ENCODE measurements at places on chromosomes 1 and 21. TPM values are rescaled to one million over a fixed set of nuclear protein-coding genes. Genes with fewer than 3 reads are reported as not detected.

Gene KRTAP10-8
- not detected for polyA plus RNA-seq

Gene RCSD1
- 19.9 TPM for polyA plus RNA-seq

Gene LCE2A
- polyA plus RNA-seq = not detected

Gene SLC16A1
- 35.8 TPM for polyA plus RNA-seq

Gene CNR2
- 0.05 TPM for polyA plus RNA-seq

Gene KTI12
- polyA plus RNA-seq = 5.7 TPM

Gene CBS
- polyA plus RNA-seq = 6.7 TPM

Gene KLHDC8A
- 0.82 TPM for polyA plus RNA-seq

Gene CEPT1
- 42.8 TPM for polyA plus RNA-seq

Gene ASCL5
- polyA plus RNA-seq = 0.17 TPM

Gene SH3BGR
- polyA plus RNA-seq = 1.5 TPM

Gene MYBPHL
- not detected for polyA plus RNA-seq

Gene RGL1
- 38.4 TPM for polyA plus RNA-seq

Gene LCE1A
- not detected for polyA plus RNA-seq

Gene OXCT2
- 0.19 TPM for polyA plus RNA-seq

Gene ZSWIM5
- polyA plus RNA-seq = 5.4 TPM

Gene L1TD1
- 6.2 TPM for polyA plus RNA-seq

Gene DCST1
- polyA plus RNA-seq = 0.34 TPM

GRCh38 chr1:40987439-40988276, 8.2 kb downstream of the CTPS1 start:
- no peak for DNase-seq

- no peak for DNase-seq
Observed at GRCh38 chr1:232571523-232571922, 58.4 kb downstream of the SIPA1L2 start.

- no peak for DNase-seq
Observed at GRCh38 chr1:44514673-44515072, 109.6 kb downstream of the RNF220 start.

DNA sequence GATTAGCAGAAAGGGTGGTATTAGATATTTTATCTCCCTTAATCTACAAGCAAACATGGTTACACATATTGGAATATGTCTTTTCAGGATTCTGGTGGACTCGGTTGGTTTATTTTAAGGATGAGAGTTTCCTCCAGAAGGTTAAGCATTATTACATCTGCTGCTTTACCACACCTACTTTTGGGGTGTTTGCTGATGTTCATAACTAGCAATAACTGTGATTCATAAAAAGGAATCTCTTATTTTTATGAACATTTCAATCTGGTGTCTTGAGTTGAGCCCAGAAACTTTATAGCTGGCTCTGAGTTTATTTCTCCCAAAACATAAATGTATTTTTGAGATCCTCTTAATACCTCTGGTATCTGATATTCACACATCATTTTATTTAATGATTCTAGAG, 82.7 kb downstream of the LRRC8D start:
- DNase-seq = no peak

GRCh38 chr1:25021591-25022215, 91.6 kb upstream of the RUNX3 start:
- no peak for DNase-seq

DNA sequence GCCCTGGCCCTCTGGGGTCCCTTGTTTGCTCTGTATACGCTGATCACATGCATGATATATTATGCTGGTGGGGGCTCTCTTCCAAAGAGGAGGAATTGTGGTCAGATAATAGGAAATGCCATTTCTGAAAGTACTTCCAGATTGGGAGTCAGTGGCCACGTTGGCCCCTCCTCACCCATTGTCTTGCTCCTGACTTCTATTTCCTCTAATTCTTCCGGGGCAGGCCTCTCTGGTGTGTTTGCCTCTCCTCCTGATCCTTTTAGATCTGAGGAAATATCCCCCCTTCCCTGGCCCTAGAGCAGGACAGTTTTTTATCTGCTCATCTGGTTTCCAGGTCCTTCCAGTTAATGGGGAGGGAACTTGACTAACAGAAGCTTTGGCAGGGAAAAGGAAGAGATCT, 2.9 kb downstream of the VANGL2 start:
- DNase-seq = no peak

DNA sequence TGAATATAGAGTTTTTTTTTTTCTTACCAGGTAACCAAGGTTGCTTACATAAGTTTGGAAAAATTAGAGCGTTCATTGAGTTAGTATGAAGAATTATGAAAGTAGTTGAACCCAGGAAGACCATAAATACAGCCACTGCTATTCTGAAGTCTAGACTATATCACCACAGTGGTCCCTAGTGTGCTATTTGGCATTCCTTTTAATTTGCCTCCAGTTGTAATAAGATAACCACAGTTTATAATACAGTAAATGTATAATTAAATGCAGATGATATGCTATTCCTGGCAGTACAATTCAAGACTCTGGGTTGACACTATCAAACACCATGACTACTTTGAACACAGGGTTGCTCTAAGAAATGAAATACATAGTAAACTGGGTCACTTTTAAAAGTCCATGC, 270.5 kb downstream of the BRINP2 start:
- no peak for DNase-seq

GRCh38 chr1:84550826-84551225, 23.4 kb downstream of the CTBS start:
- no peak for DNase-seq

DNA sequence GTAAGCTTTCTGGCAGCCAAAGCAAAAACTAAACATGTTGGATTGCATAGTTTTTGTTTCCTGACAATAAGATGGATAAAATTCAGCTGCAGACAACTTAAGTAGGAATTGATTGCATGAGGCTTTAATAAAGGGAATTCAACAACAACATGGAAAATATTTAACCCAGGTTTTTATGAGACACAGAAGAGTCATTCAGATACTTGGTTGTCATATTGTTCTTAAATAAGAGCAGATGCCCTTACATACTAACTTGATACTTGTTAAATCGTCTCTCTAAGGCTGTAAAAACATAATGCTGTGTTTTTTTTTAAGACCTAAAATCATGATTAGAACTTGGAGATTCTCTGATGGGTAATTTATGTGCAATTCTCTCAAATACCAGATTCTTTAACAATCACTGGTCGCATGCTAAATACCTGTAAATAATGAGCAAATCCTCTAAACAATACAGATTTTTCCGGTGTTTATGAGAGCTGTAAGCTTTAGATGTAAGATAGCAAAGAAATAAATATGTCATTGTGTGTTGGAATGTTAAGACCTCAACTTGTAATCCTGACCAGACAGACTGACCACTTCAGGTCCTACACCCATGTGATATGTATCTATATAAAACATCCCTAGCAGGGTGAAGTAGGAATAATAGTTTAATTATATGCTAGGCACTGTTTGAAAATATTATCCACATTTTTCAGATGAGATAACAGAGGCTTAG, 37.8 kb upstream of the CD34 start:
- DNase-seq = no peak

DNA sequence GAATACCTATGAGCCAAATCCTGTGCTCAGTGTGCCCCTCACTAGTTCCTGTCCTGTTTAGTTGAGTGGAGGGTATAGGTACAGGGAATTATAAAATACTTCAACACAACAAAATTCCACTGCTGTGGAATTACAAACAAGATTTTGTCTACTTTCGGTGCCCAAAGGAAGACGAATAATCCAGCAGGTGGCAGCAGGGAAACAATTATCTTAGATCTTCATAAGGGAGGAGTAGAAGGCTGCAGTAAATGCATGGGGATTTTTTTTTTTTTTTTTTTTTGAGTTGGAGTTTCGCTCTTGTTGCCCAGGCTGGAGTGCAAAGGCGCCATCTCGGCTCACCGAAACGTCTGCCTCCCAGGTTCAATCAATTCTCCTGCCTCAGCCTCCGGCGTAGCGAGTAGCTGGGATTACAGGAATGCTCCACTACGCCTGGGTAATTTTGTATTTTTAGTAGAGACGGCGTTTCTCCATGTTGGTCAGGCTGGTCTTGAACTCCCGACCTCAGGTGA, 2.0 kb upstream of the PIP5K1A start:
- DNase-seq = peak; percentile 60

- no peak for DNase-seq
Observed at GRCh38 chr1:7702365-7702764, 68.7 kb upstream of the VAMP3 start.

- no peak for DNase-seq
Observed at GRCh38 chr1:55611123-55611522, 396.0 kb upstream of the USP24 start.

DNA sequence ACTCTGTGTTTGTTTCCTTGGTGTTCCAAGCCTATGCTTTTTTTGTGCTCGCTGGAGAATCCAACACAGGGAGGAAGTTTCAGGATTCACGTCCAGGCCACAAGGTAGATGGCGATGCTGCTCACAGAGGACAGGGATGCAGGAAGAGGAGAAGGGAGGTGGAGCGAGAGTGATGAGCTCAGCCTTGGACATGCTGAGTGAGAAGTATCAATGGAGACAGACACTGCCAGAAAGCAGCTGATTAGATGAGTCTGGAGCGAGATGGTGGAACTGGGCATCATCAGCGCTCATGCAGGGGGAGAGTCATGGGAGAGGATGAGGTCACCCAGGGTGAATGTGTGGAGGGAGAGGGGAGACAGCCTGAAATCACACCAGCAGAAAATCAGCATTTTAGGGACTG, 110.0 kb downstream of the GLUL start:
- no peak for DNase-seq

DNA sequence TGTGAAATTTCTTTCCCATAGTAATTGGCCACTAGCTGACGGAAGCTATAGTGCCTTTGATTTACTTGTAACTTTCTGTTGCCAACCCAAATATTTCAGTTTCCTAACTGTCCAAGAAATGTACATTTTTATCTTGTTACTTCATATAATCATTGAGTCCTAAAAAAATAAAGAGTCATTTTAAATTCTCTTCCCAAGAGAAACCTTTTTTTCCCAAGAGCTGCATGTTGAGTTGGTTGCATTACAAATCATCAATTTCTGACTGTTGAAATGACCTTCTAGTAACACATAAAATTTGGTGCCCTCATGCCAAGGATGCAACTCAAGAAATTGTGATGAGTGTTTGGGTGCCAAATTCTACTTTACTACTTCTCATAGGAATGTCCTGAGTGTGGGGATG, 61.0 kb downstream of the HMCN1 start:
- no peak for DNase-seq

GRCh38 chr1:15609631-15610030, 7.6 kb upstream of the DDI2 start:
- DNase-seq = no peak

- DNase-seq = no peak
Observed at GRCh38 chr1:160373696-160374095, 6.8 kb downstream of the NHLH1 start.

GRCh38 chr21:34046917-34047316, 26.5 kb upstream of the MRPS6 start:
- no peak for DNase-seq

- no peak for DNase-seq
Observed at GRCh38 chr1:198597690-198598430, 41.0 kb upstream of the PTPRC start.

- DNase-seq = no peak
Observed at GRCh38 chr1:78687914-78688313, 38.3 kb downstream of the IFI44 start.

DNA sequence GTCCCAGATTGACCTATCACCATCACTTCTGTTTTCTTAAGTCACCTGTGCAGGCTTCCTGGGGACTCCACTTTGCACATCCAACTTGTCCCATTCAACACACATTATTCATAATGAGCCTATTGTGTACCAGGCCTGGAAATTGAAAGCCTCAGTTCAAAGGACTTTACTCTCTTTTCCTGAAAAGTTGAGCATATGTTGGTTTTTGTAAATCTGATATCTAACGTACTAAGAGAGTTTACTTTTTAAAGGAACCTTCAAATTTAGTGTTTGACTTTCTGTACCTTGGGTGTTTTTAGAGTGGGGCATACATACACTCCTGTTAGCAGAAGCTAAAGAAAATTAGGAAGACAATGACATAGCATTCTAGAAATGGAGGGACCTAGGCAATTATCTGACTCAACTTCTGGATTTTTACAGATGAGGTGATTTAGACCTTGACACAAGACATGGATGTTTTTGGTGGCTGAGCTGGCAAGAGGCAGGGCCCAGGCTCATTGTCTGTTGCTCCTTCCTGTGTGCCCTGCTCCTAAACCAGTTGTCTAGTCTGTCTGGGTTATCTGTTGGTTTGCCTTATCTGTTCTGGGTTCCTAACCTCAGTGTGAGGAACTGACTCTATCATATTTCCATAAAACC, 336.5 kb downstream of the RPS6KC1 start:
- no peak for DNase-seq

DNA sequence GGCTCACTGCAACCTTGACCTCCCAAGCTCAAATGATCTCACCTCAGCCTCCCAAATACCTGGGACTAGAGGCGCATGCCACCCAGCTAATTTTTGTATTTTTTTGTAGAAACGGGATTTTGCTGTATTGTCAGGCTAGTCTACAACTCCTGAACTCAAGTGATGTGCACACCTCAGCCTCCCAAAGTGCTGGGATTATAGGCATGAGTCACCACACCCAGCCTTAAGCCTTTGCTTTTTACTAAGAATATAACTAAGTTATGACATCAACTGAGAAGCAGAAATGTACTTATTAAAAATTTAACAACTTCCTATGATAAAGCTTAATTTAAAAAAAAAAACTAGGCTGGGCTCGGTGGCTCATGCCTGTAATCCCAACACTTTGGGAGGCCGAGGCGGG, 8.9 kb upstream of the LSS start:
- DNase-seq = no peak

DNA sequence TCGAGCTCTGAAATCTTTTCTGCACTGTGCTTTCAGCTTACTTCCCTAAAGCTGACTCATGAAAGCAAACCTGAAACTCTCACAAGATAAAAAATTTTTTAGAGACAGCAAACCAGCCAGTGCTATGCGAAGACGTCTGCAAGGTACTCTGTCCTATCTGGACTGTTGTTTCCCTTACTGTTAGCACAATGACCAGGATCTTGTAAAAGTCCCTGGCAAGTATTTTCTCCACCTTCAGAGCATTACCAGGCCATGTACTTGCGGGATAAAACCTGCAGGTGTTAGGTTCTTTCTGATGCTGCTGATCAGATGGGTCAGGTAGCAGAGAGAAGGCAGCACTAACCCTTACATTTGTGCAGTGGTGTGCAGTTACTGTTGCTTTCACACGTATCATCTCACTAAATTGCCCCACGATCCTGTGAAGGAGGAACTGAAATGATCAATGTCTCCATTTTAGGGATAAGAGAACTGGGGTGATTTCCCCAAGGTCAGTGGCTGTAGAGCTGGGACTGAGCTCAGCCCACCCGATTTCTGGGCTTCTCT, 56.6 kb downstream of the PLXNA2 start:
- DNase-seq = no peak

GRCh38 chr1:247338723-247339275, 7.1 kb upstream of the ZNF496 start:
- DNase-seq = no peak

DNA sequence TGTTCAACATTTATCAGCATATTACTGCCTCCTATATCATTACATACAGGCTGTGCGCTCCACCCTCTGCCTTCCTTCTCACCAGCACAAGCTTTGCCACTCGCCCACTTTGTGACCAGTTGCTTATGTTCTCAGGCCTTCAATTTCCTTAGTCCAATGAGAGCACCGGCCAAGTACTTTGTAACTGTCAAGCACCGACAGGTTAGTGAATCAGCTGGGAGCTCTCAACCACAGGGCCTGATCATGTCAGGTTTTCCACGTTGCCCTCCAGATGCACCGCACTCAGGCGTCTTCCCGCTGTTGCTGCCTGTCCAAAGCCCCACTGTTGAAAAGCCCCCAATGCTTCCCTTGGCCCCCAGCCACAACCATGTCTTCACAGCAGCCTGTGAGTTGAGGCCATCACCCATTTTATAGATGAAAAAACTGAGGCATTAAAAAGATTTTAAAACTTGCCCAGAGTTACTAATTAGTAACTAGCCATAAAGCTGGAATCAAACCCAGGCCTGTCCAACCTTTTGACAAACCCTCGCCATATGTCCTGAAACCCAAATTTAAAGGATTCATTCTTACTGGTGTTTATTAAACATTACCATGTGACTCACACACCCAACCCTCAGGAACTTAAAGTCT, 3.4 kb upstream of the KCNN3 start:
- DNase-seq = no peak
